LHCN-M2 (cell line): ENCODE measurements at places on chromosomes 7 and 10. TPM values are rescaled to one million over a fixed set of nuclear protein-coding genes. Genes with fewer than 3 reads are reported as not detected.

The ZKSCAN5 gene
- total RNA-seq: 18.7 and 22.6 TPM in 2 replicates

The AGR2 gene
- total RNA-seq: not detected in 2 replicates

The PHKG1 gene
- 0.38 and 0.46 TPM in 2 replicates for total RNA-seq

The AP1S1 gene
- 286 and 412 TPM in 2 replicates for total RNA-seq

The ITGB8 gene
- total RNA-seq: 4.6 and 7.2 TPM in 2 replicates

The C7orf57 gene
- 0.13 and 0.29 TPM in 2 replicates for total RNA-seq

The IMMP2L gene
- 6.4 and 8.5 TPM in 2 replicates for total RNA-seq

The FAM25G gene
- not detected in 2 replicates for total RNA-seq

The VPS50 gene
- total RNA-seq: 32.5 and 42.2 TPM in 2 replicates

The PPP1R17 gene
- 0.06 TPM in 1 of 2 replicates, not detected in the other for total RNA-seq

The PIP gene
- total RNA-seq: 0.69 TPM in 1 of 2 replicates, not detected in the other

The FAM13C gene
- 19.0 and 20.4 TPM in 2 replicates for total RNA-seq

The ZNF655 gene
- total RNA-seq: 87.3 and 98.4 TPM in 2 replicates

The SLC13A1 gene
- total RNA-seq: not detected in 2 replicates

The ASZ1 gene
- total RNA-seq: not detected in 2 replicates

The ALKBH4 gene
- 20.4 and 25.5 TPM in 2 replicates for total RNA-seq

The TRIL gene
- 0.32 and 0.46 TPM in 2 replicates for total RNA-seq

The KNDC1 gene
- 0.11 TPM in 1 of 2 replicates, not detected in the other for total RNA-seq

The CCDC136 gene
- total RNA-seq: 3.2 and 5.3 TPM in 2 replicates

The CALHM1 gene
- total RNA-seq: not detected in 2 replicates

The FGFR2 gene
- total RNA-seq: not detected in 2 replicates

The SEC31B gene
- 1.5 and 2.6 TPM in 2 replicates for total RNA-seq

The LRRC27 gene
- 3.7 and 5.1 TPM in 2 replicates for total RNA-seq

The BAIAP2L1 gene
- total RNA-seq: 2.9 TPM in 2 replicates

The TMEM139 gene
- total RNA-seq: not detected in 2 replicates

The SCIN gene
- total RNA-seq: 0.40 and 1.0 TPM in 2 replicates

The NIPSNAP2 gene
- 60.9 and 75.7 TPM in 2 replicates for total RNA-seq

The GPR26 gene
- total RNA-seq: not detected in 2 replicates

The C10orf67 gene
- total RNA-seq: 0.11 and 0.19 TPM in 2 replicates

The STEAP1B gene
- not detected in 2 replicates for total RNA-seq

The PRTFDC1 gene
- 1.6 and 2.2 TPM in 2 replicates for total RNA-seq

The C10orf62 gene
- total RNA-seq: 0.11 TPM in 1 of 2 replicates, not detected in the other

The PTPRN2 gene
- 0.11 TPM in 1 of 2 replicates, not detected in the other for total RNA-seq

The FGFBP3 gene
- 0.40 and 0.64 TPM in 2 replicates for total RNA-seq
